Stimulated activated CD4-positive, alpha-beta T cell treated with anti-CD3 and anti-CD28 coated beads, TNF-alpha, amount 100 ng/mL, for 4 hours (primary cell): ENCODE measurements at places on chromosomes 2 and 18.

DNA sequence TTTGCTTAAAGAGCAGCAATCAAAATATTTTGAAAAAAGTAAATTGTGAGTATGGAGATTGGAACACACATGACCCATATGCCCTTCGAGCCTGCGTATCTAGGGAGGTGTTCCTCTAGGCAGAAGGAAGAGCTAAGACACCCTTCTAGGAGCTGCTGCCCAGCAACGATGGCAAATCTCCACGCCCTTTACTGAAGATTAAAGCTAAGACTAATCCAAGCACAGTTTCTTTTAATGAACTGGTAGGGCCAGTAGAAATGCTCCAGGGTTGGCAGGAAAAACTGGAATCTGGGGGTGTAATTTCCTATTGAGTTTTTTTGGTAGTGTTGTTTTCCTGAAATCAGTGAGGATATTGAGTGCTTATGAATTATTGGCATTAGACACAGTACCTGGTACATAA is 712 bp upstream of the SERPINB13 start:
- DNase-seq = no peak

GRCh38 chr2:31239593-31240177 is 5.7 kb downstream of the EHD3 start:
- no peak for DNase-seq

DNA sequence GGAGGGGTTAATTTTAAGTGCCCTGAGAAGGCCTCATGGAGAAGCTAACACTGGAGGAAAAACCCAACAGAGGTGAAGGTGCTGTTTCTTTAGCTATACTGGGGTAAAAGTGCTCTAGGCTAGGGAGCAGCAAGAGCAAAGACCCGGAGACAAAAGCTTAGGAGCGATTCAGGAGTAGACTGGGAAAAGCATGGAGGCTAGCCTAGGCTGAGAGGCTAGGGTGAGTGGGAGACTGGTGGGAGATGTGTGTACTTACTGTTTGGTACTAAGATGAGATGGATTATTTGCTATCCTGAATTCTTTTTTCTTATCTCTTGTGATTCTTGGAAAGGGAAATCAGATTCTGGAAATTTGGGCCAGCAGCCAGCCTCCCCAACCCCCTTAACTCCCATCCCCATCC is 2.0 kb downstream of the GIGYF2 start:
- no peak for DNase-seq

DNA sequence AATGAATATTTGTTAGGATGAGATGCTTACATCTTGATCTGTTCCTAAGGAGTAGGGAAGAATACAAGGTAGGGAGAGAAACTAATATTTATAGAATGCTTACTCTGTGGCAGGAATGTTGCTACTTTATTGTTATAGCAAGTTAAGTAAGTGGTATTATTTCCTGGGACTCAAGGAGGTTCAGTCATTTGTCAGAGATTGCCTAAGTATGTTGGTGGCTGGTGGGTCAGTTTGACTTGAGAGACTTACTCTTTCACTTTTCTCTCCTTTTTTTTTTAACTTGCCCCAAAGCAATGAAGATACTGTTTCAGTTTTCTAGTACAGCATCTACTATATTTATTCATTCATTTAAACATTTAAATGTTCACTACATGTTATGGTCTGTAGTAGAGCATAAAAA is 209.2 kb upstream of the STON1 start:
- no peak for DNase-seq

DNA sequence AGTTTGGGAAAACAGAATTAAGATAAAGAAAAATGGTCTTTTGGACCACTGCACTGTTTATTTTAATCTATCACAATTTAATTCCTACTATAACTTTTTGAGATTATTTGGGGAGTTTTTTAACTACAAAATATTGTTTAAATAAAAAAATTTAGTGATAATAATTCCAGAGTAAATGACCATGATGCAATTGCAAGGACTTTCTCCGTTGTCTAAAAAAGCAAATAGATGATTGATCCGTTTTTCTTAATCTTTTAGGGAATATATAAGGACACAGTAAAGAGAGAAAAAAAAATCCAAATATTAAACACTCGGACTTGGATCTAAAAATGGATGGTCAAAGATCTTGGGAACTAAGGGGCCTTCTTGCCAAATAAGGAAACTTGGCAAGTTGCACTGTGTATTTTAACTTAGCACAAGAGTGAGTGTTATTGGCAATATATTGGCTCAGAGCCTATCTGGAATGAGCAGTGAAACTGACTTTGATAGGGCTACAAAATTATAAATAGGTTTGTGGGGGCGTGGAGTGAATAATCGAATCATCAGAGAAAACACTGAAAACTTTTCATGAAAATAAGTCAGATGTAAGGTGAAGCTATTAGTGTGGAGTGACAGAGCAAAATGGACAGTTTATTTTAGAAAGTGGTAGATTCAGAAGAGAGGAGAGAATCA is 2.0 kb downstream of the MAP3K20 start:
- DNase-seq = no peak

- no peak for DNase-seq
These were observed 70.5 kb upstream of the TFCP2L1 start for GRCh38 chr2:121355488-121355887.

- no peak for DNase-seq
These were observed 721.0 kb upstream of the PKDCC start for GRCh38 chr2:41326851-41327250.

- no peak for DNase-seq
These were observed 14.5 kb downstream of the KCNS3 start for GRCh38 chr2:17892770-17893534.

- no peak for DNase-seq
These were observed 402.1 kb downstream of the PARD3B start for GRCh38 chr2:204947405-204947804.

- DNase-seq = no peak
These were observed 14.5 kb upstream of the SLC35F5 start for GRCh38 chr2:113770929-113771328.
